ENCODE measurements at places on chromosomes 3 and 15. TPM values are rescaled to one million over a fixed set of nuclear protein-coding genes. Genes with fewer than 3 reads are reported as not detected.

DNA sequence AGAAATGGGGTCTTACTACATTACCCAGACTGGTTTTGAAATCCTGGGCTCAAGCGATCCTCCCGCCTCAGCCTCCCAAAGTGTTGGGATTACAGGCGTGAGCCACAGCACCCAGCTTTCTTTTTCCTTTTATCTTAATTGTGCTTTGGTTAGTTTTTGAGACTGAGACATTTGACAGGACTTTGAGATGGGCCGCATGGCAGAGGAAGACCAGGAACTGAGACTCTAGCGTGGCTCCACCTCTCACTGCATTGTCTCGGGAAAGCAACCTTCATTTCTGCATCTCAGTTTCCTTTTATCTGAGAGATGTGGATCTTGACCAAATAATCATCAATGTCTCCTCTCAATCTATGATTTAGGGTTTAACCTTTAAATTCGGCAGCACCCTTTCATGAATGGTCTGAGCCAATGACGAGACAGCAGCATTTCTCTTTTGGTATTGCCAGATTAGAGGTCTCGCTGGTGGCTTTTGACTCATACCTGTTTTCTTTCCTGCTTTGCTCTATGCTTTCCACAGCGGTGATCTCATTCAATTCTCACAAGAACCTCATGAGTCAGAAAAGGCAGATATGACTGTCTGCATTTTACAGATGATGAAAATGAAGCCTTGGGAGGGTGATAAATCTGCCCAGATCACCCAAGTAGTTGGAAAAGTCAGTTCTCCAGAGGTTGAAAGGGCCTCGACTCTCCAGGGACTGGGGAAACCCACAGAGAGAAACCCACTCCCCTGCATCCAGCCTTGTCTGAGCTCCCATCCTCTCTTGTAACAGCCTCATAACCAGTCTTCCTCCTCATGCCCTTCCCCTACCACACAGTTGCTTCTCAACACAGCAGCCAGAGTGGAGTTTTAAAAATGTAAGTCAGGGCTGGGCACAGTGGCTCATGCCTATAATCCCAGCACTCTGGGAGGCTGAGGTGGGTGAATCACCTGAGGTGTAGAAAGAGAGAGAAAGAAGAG, 84.8 kb upstream of the FOXB1 start:
- no peak for DNase-seq

DNA sequence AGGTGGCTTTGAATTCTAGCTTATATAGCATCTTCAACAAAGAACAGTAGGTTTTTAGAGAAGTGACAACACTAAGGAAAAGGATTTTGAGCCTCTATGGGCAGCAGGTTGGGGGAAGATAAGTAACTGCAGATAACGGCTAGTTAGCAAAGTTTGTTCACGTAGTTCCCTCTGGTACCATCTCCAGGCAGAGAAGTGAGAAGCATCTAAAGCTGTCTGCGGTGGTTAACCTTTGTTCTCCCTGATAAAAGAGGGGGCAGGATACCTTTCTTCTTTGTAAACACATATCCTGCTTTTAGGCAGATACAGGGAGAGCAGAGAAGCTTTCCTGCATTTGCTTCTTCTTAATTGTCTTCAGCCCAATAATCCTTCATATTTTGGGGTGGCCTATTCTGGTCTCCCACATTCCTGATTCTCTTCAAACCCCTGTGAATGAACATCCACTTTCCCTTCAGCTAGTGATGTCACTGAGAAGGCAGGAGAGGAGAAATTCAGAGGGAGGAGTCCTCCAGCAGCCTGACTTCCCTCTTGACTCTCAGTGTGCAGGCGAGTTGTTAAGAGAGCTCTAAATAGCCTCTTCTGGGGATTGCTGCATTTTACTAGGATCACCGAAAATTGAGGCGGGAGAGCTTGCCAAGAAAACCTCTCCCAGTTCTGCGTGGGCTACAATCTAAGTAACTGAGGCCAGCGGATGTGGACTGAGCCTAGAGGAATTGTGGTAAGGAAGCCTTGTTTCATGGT, 393.7 kb upstream of the C2CD4B start:
- no peak for DNase-seq

Gene FSTL1
- 38.3 TPM for total RNA-seq

DNA sequence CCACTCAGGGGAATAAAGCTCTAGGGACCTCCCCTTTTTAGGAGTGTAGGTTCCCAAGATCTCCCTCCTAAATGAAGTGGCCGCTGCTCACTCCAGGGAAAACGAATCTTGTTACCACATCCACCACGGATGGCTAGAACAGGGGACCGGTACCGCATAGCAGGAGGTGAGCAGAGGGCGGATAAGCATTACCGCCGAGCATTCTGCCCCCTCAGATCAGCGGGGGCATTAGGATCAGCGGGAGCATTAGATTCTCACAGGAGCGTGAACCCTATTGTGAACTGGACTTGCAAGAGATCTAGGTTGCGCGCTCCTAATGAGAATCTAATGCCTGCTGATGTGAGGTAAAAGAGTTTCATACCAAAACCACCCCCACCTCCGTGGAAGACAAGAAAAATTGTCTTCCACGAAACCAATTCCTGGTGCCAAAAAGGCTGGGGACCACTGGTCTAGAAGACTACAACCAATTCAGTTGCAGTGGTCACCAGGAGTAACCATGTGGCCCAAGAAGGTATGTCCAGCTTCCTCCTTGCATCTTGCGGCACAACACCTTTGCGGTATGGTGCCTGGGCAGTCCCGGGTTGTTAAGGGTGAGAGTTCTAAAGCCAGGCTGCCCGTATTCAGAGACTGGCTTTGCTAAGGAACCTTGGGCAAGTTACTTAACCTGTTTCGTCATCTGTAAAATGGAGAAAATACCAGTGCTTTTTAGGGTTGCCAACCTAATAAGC, 1.1 kb upstream of the SS18L2 start:
- no peak for DNase-seq

Gene KLHL40
- not detected for total RNA-seq

Measured in lung microvascular endothelial cell (primary cell).